ENCODE measurements at places on chromosomes 4 and X.

DNA sequence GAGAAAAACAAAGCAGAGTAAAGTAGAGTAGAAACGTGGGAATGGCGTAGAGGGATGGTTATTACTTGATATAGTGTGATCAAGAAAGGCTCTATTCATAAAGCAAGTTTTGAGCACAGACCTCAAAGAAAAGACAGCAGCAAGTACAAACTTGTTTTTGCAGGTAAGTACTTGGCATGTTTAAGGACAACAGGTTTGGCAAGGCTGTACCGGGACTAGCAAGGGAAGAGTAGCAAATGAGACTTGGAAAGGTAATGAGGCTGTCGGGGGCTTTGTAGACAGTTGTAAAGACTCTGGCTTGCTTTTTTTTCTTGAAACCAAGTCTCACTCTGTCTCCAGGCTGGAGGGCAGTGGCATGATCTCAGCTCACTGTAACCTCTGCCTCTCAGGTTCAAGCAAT, 40.9 kb downstream of the NEK1 start:
- DNase-seq: no peak

DNA sequence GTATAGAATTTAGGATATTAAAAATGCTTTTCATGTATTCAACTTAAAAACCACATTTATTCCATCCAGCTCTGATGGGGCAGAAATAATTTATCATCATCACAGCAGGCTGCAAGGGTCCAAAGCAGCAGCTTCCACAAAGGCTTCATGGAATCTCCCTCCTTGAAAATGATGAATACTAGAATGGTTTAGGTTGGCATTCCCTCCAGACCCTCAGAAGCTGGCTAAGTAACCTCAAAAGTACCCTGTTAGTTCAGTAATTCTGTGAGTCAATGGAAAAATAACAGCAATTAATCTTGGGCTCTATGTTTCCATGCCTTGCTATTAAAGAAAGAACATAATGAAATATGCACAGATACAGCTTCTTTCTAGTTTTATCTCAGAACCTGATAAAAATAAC, 594.9 kb upstream of the DIPK2B start:
- no peak for DNase-seq

DNA sequence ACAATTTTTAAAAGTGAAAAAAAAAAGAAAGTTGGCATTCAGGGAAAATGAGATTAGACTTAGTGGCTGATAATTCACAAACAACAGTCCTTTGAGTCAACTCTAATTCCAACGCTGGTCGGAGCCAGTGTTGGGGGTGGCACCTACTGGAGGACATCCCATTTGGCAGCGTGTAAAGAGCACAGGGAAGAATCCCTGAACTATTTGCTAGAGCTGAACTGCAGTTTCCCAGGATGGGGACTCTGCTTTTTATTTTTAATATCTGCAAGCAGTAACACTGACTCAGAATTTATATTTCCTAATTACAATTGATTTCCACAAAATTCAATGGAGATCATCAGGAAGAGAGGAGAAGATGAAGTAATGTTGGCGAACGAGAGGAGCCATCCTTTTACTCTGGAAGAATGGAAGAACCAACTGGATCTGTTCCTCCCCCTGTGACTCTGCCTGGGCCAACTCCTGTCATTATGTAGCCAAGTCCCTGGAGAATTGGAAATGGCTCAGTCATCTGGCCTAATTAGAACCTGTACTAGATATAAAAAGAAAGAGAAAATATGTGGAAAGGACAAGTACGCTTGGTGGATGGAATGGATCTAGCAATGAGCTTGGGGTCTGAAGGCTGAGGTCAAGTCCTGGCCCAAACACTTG, 76.7 kb downstream of the IRF2 start:
- DNase-seq: no peak

GRCh38 chr4:13543839-13544605, at the start of gene NKX3-2:
TSS of gene NKX3-2 (minus strand) at chr4:13544508. CDS start at chr4:13544414, 94 bp downstream.
- DNase-seq: no peak

- peak; percentile 12 for DNase-seq
Measured at GRCh38 chr4:78612398-78613178, 61.0 kb downstream of the ANXA3 start.

DNA sequence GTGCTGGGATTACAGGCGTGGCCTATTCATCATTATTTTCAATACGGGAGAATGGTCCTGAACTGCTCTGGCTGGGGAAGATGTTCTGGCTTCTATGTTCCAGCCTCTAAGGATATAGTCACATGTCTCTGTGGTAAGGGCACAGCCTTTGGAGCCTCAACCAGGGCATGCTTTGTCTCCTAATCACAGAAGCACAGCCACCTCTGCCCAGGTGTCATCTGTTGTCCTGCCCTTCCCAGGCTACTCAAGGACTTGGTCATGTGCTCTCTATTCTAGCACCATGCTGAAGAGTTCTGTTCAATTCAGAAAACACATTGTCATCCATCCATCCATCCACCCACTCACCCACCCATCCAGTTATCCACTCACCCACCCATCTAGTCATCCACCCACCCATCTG, 29.5 kb downstream of the ASMTL start:
- DNase-seq: no peak

DNA sequence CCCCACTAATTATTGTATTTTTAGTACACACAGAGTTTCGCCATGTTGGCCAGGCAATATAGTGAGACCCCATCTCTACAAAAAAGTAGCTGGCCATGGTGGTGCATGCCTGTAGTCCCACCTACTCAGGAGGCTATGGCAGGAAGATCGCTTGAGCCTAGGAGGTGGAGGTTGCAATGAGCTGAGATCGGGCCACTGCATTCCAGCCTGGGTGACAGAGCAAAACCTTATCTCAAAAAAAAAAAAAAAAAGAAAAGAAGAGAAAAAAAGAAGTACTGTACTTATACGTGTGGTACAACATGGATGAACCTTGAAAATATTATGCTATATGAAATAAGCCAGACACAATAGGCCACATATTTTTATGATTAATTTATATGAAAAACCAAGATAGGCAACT, 9.9 kb upstream of the WDR45 start:
- no peak for DNase-seq

- DNase-seq: no peak
Measured at GRCh38 chr4:14254926-14255325, 627.4 kb upstream of the BOD1L1 start.

- no peak for DNase-seq
Measured at GRCh38 chr4:148044912-148045352, 313.0 kb downstream of the ARHGAP10 start.

DNA sequence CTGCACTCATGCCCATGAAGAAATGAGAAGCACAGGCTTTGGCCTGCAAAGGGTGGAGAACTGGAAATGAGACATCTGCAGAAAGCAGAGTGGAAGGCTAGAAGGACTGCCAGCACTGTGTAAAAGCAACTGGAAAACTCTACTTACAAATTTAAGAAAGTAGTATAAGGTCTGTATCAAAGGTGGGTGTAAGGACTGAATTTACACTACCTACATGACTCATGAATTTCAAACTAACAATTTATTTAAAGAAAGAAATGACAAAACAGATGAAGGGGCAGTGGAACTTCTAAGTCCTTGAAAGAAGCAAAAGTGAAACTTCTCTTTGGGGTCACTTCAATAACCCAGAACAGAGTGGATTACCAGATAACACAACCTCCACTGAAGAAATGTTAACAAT, 71.2 kb downstream of the SLC10A7 start:
- no peak for DNase-seq

DNA sequence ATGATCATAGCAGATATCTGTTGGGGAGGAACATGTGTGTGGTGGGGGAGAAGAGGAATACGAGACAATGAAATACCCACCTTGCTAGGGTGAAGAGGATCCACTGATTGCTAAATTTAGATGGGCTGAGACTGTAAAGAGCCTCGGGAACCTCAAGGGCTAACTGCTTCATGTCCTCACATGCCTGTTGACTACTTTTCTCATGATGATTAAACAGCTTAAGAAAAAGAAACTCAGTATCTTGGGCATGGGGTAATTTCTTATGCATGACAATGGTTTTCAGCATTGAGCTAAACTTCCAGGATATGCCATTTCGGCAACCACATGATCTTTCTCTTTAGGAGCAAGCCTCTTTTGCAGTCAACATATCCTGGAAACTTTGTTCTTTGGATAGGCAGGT, 3.9 kb upstream of the LNX1 start:
- no peak for DNase-seq

GRCh38 chrX:73021361-73022092, 18.8 kb downstream of the PABPC1L2B start:
- DNase-seq: no peak

DNA sequence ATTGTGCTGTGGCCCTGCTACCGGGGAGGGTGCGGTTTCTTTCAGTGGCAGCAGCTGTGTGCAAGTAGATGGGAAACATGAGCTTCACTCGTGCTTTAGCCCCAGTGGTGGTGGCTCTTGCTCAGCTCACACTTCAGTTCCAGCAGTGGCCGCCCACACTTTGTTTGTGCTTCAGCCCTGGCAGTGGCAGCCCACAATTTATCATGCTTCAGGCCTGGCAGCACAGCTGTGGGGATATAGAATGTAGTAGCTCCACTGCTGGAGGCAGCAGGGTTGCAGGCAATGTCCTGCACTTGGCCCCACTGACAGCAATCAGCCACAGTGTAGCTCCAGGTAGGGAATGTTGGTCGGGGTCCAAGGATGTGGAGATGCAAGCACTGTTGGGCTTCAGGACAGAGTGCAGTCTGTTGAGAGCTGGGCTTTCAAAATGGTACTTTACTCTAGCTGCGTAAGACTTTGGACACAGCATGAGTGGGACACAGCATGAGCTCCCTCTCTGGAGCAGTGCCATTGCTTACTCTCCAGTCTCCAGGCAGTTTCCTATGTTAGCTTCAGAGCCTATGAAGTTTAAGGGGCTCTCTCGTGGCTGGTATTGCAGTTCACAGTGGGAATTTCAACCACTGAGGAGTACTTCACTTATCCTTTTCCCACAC, 413.1 kb downstream of the PDGFC start:
- no peak for DNase-seq

- no peak for DNase-seq
Measured at GRCh38 chr4:156194896-156195295, 241.2 kb upstream of the CTSO start.

GRCh38 chr4:4852591-4853362, 6.7 kb upstream of the MSX1 start:
- no peak for DNase-seq

- no peak for DNase-seq
Measured at GRCh38 chr4:150366487-150366999, 215.4 kb upstream of the MAB21L2 start.

- no peak for DNase-seq
Measured at GRCh38 chrX:70552130-70552704, 107.6 kb downstream of the DLG3 start.

DNA sequence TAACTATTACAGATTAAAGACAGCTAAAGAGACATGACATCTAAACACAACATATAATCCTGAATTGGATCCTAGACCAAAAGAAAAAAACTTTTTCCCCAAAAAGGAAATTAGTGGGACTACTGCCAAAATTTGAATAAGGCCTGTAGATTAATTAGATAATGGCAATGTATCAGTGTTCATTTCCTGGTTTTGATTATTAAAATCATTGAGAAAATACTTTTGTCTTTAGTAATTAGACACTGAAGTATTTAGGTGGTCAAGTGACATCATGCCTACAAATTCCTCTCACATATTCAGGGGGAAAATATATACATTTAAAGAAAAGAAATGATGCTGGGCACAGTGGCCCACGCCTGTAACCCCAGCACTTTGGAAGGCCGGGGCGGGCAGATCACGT, 10.4 kb upstream of the USO1 start:
- DNase-seq: no peak

- DNase-seq: no peak
Measured at GRCh38 chr4:151753056-151753455, 7.8 kb downstream of the GATB start.

GRCh38 chr4:45323453-45324058, 597.2 kb upstream of the GNPDA2 start:
- no peak for DNase-seq

DNA sequence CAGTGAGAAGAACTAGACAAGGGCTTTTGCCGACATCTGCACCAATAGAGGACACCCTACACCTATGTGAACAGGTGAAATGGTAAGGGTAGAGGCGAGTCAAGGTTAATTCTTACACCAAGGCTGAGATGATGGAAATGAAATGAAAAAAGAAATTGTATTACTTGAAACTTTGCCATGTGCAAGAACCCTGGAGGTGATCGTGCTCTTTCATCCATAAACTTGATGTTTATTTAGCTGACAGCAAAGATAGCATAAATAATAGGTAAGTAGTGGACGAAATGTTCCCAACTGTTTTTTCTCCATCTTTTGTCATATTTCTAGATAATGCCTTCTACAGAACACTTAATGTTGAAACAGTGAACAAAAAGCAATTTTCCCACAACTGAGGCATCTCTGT, 162.5 kb downstream of the BANK1 start:
- no peak for DNase-seq

DNA sequence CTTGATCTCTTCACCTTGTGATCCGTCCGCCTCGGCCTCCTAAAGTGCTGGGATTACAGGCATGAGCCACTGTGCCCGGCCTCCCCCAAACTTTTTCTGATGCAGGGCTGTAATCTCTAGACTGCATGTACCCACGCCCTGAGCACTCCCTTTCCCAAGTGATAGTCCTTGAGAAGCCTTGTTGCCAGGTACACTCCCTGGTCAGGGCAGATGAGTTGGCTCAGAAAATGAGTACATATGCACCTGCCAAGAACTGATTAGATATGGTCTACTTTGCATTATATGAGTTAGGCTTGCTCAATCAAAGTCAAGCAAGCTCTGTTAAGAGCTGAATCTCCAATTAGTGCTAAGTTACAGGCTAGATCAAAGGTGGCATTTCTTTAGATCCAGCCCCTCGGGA, 20.3 kb downstream of the APOO start:
- no peak for DNase-seq

DNA sequence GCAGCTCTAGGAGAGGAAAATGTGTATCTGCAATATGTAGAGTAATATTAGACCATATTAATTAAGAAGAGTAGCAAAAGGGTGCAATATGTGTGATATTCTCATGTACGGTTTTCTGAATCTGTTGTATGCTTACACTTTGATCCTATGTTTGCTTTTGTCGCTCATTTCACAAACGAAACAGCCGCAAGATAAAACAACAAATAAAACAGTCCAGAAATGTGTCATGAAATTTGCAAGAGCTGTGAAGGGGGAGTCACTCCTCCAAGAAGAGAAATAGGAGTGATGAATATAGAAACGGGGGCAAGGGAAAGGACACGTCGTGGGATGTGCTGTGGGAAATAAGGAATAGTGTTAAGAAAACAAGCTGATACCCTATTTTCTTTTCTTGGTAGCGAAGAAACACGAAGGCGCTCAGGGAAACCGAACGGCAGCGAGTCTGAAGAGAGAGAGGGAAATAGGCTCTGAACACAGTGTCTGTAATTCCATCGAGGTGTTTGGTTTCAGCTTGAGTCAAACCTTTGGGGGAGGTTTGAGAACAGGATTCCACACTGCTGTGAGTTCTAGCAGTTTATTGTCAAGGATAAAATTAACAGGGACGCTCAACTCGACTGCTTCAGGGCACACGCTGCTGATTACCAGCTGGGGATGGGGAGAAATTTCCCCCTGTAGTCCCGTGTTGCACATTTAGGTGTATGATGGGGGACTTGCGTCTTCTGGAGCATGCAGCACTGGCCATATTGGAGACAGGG, 595.6 kb upstream of the TENM3 start:
- DNase-seq: no peak

- DNase-seq: no peak
Measured at GRCh38 chr4:157004279-157005161, 32.9 kb upstream of the PDGFC start.

Measured in RCC 7860 (cell line).